ENCODE measurements at places on chromosomes 1 and 21.

DNA sequence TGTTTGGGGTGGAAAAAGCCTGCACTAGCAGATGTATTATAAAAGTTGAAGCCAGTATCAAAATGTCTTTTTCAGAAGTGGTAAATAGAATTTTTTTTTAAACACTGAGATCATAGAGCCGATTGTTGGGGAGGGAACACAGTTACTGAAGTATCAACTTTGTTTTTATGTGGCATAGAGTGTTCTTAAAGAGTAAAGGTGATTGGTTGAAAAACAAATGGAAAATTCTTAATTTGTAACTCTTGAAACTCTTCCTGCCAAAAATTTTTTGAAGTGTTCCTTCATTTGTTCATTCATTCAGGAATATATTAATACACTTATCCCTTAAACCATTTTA, 83.3 kb downstream of the DISP1 start:
- no peak for DNase-seq

- DNase-seq: no peak
Observed at GRCh38 chr1:245695211-245695610, 540.4 kb downstream of the KIF26B start.

DNA sequence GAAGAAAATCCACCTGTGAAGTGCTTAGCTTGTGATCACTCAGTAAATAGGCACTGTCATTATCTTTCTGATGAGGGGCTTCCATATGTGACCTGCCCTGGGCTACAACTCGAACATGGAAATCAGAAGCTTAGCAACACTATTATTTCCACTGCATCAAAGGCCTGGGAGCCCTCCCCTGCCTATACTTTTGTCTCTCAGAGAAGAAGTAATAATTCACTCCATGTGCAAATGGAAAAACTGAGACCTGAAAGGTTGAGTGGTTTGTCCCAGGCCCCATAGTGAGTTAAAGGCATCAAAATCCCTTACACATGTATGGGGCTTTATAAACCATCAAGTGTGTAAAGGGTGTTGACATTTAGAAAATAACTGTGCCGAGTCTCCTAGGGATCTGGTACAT, 20.9 kb downstream of the SOX13 start:
- no peak for DNase-seq

GRCh38 chr1:116807394-116808199, 53.4 kb downstream of the CD2 start:
- DNase-seq: no peak

DNA sequence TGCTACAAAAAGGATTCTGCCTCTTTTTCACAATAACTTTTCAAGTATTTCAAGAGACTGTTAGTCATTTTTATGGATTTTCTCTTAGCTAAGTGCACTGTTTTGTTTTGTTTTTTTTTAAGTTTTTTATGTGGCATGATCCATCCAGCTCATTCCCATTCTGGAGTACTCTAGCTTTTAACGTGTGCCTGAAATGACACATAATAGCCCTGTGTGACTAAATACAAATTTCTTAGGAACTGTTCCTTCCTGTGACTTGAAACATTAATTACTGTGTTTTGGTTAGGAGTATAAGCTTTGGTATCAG, 143.9 kb downstream of the HS2ST1 start:
- no peak for DNase-seq

DNA sequence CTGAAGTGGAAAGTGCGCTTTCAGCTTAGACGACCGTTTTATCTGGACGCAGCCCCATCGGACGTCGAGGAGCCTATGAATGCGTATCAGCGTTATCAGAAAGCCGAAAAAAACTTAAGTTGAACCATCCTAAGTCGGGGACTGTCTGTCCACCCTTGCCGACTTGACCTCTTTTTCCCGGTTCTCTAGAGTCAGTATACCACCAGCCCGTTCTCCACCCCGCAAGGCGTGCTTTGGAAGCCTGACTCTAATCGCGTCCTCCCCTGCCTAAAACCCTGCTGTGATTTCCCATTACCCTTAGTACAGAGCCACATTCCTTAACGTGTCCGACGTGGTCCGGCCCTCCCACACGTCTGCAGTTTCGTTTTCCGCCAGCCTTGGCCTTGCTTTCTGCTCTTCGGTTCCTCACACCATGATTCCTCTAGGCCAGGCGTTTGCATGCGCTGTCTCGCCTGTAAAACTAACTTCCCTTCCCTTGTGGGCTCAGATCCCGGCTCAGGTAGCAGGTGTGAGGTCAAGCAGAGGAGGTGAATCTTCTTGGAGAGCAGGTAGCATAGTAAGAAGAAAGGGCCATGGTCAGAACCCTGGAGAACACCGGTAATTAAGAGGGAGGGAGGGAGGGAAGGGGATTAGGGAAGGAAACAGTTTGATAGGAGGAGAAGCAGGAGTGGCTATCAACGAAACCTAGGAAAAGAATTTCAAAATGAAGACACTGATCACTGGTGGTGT, 865 bp downstream of the ADPRS start:
- DNase-seq: no peak

- DNase-seq: no peak
Observed at GRCh38 chr1:66648901-66649595, 103.2 kb upstream of the DYNLT5 start.

- DNase-seq: no peak
Observed at GRCh38 chr1:174519844-174520243, 72.1 kb downstream of the GPR52 start.

DNA sequence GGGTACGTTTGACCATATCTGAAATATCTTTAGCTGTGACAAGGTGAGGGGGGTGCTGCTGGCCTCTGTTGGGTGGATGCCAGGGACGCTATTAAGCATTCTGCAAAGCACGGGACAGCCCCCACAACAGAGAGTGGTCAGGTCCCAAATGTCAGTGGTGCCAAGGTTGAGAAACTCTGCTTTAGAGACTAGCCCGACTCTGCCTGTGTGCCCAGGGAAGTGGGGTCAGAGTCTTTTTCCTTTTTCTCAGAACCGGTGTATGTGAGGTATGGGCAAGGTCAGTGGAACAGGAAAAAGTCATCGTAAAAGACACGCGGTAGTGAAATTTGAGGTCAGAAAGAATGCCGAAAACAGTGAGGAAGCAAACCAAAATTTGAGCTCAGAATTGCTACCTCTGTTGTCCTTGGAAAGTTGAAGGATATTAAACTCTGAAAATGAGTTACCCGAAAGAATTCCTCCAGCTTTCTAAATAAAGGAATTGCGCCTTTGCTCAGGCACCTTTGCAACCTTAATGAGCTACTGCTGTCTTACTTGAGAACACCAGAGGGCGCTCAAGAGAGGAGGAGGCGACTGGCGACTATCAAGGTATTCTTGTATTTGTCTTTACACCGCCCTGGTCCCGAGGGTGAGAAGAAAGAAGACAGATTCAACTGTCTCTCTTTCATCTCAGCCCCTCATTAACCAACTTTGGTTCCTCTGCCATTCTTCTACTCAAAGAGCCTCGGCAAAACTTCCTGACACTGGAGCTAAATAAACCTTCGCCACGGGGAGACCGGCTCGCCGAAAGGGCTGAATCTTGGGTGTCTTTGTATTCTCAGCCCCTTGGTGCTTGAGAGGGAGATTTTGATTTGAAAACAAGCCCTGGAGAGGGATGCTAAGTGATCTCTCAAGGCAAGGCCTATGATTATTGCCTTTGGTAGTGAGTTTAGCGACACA, 85.4 kb upstream of the OLIG2 start:
- DNase-seq: no peak

DNA sequence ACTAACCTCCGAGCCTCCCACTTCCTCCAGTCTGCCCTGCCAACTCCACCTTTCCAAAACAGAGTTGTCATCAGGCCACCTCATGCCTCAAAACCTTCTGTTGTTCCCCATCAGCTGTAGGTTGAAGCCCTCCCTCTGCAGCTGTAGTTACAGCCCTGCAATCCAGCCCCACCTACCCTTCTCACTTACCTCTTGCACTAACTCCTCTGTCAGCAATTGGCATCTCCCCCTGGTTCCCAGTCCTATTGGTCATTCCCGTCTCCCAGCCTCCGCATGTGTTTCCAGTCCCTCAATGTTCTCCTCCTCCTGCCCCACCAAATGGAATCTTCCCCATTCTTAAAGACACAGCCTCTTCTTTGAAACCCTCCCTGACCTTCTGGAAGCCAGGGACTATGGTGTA, 100.1 kb upstream of the GCLM start:
- no peak for DNase-seq

GRCh38 chr21:19076031-19076430, 672.4 kb upstream of the TMPRSS15 start:
- DNase-seq: no peak

GRCh38 chr21:18369115-18369514, 34.5 kb downstream of the TMPRSS15 start:
- DNase-seq: no peak

GRCh38 chr1:115810609-115811008, 30.3 kb downstream of the NHLH2 start:
- peak; percentile 4 for DNase-seq

DNA sequence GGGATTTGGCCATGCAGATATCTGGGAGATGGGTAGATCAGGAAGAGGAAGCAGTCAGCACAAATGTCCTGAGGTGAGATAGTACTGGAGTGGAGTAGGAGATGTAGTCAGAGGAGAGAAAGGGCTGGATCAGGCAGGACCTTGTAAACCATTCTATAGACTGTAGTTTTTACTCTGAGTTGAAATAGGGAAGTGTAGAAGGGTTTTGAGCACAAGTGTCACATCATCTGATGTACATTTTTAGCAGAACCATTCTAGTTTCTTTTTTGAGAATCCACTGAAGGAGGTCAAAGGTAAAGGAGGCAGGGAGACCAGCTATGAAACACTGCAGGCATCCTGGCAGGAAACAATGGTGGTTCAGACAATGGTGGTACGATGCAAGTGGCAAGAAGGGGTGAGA, 194.6 kb upstream of the RRP15 start:
- DNase-seq: no peak

GRCh38 chr1:109969907-109970306, 14.7 kb upstream of the AHCYL1 start:
- no peak for DNase-seq

Data from SHP77 treated with DMSO at 0.1 percent for 48 hours (cell line).